Foreskin fibroblast (primary cell): ENCODE measurements at places on chromosomes 7 and 10.
A peak's percentile ranks its signal among the peaks of the same experiment; 100 is the strongest.

GRCh38 chr10:3033925-3034324, 33.4 kb upstream of the PFKP start:
- no peak for DNase-seq

DNA sequence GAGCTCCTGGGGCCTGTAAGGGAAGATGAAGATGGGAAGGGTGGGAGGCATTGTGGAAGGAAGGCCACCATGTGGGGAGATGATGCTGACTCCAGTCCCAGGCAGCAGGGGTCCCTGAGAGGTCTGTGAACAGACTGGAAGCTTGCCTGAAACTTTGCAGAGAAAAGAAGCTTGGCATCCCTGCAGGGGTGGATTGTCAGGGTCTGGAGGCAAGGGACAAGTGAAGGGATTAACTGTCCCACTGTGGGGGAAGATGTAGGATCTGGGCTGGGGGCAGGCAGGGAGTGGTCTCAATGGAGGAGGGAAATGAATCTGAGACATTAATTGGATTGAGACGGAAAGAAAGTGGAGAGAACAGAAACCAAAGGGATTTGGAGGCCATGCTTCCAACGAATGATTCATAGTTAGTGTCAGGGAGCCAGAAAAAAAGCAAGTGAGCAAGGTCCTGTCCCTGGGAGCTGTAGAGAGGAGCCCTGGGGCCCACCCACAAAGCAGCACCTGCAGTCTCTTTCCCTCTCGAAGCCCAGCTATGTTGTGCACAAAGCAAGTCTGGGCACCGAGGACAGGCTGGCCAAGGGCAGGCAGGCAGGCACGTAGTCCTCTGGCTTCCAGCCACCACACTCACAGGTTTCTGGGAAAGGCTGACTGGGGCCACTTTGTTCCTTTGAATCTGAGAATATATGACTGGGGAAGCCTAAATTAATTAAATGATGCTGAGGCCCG, 4.7 kb upstream of the SLC18A3 start:
- DNase-seq, result no peak

DNA sequence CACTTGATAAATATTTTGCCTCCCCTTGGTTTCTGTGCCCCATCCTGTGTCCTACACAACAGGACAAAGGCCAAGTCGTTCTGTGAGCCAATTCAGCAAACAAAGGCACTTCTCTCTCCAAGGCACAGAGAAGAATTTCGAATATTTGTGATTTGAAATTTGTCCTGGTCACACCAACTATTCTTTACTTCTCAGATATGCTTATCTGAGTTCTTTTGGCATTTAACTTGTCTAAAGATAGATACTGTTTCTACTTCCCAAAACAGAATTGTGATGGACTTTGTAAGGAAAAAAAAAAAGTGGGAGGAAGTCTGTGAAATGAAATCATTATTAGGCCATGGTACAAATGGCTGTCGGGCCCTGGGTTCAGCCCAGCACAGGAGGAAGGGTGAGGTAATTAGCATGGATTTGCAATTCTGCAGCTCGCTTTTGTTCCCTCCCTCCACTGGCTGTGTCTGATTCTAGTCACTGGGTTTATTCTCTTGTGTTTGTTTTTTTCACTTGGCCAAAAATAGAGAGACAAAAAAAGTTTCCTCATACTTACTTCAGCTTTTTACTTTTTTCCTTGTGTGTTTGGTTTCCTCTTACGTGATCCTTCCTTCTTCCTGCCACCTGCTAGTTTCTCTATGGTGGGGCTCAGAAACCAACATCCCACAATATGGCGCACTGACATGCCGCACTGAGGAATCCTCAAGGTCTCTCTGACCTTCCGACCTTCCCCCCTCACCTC, 108.2 kb upstream of the MKLN1 start:
- DNase-seq, result no peak

- DNase-seq, result no peak
Measured at GRCh38 chr7:125636320-125636962, 706.8 kb upstream of the POT1 start.

DNA sequence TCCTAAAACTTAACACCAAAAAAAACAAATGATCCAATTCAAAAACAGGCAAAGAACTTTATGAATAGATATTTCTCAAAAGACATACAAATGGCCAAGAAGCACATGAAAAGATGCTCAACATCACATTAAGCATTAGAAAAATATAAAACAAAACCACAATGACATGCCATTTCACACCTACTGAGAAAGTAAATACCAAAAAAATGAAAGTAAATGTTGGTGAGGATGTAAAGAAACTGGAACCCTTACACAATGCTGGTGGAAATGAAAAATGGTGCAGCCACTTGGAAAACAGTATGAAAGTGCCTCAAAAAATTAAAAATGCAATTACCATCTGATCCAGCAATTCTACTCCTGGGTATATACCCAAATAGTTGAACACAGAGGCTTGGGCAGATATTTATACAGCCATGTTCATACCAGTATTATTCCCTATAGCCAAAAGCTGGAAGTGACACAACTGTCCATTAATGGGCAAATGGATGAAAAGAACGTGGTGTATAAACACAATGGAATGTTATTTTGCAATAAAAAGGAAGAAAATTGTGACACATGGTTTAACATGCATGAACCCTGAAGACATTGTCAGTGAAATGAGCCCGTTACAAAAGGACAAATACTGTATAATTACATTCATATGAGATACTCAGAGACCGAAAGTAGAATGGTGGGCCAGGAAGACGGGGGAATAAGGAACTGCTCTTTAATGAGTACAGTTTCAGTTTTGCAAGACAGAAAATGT, 89.0 kb downstream of the JMJD1C start:
- peak; percentile 92 for DNase-seq

GRCh38 chr7:112566442-112567324, 85.9 kb downstream of the LSMEM1 start:
- DNase-seq, result no peak

DNA sequence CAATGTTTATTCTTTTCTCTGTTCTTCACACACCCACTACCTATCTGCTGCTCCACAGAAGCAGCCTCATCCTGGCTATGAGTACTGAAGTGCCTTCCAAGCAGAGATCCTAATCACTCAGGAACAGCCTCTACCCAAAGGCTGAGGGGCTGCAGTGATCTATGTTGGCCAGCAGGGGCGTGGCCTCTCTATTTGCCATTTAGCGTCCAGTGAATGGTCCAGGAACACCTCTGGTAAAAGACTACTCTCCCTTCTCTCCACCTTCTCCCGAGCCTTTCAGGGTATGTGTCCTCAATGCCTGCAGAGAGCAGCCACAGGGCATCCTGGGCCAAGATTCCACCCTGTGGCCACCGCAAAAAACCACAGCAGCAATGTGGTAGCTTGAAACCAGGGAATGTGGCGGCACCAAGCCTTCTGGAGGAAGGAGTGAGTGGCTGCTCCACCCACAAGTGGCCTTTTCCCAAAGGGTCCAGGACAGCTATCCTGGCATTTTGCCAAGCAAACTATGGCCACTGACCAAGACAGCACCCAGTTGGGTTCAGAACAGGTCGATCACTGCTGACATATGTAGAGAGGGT, 70.9 kb downstream of the SYPL1 start:
- peak; percentile 45 for DNase-seq

DNA sequence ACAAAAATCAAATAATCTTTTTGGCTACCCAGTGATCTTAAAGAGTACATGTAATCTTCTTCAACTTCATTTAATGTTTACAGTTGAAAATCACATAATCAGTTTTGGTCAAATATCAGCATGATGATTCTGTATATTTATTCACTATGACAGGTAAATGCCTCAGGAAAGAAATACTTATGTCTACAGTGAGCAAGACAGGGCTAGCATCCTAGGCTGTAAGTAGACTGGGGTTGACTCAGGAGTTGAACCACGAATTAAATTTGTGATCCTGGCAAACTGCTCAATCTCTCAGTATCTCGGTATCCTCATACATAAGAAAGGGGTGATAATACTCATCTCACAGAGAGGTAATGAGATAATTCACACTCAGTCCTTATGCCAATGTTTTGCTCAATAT, 71.8 kb downstream of the SEMA3D start:
- DNase-seq, result no peak

DNA sequence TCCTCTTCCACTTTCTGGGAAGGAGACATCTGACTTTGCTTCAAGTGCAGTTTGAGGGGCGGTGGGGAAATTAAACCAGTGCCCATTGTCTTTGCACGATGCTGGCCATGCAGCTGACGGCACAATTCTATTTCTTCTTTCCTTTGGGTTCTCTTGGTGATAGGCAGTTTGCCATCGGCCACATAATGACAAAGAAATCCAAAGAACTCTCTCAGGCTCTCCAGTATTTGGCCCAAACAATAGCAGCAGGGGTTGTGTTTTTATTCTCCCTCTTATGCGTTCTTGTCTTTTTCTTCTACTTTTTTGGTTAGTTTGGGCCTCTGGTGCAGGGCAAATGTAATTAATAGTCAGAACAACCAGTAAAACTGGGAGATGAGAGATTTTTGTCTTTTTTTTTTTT, 147.0 kb downstream of the EMX2 start:
- DNase-seq, result no peak

DNA sequence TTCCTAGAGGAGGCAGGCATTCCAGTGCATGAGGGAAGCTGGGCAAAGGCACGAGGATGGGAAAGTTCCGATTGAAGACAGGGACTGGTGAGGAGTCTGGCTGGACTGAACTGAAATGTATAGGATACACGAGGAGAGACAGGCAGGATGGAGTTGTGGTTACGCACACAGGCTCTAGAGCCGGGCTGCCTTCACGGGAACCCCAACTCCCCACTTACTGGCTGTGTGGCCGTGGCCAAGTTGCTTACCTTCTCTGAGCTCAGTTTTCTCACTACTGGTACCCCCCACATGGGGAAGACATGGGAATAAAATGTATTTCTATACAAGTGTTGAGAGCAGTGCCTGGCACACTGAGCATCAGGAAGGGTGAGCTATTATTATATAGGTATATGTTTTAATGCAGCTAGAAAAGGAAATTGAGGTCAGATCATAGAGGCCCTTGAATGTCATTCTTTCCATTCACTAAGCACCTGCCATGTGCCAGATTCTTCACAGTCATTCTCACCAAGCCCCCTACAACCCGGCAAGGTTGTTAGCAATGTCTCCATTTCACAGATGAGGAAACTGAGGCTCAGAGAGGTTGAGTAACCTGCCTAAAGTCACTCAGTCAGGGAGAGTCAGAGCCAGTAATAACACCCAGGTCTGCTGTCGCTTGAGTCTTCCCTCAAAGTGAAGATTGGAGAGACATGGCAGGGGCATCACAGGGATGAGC, 9.7 kb downstream of the CHST3 start:
- no peak for DNase-seq

GRCh38 chr10:33143160-33143728, 185.2 kb upstream of the ITGB1 start:
- peak; percentile 92 for DNase-seq

DNA sequence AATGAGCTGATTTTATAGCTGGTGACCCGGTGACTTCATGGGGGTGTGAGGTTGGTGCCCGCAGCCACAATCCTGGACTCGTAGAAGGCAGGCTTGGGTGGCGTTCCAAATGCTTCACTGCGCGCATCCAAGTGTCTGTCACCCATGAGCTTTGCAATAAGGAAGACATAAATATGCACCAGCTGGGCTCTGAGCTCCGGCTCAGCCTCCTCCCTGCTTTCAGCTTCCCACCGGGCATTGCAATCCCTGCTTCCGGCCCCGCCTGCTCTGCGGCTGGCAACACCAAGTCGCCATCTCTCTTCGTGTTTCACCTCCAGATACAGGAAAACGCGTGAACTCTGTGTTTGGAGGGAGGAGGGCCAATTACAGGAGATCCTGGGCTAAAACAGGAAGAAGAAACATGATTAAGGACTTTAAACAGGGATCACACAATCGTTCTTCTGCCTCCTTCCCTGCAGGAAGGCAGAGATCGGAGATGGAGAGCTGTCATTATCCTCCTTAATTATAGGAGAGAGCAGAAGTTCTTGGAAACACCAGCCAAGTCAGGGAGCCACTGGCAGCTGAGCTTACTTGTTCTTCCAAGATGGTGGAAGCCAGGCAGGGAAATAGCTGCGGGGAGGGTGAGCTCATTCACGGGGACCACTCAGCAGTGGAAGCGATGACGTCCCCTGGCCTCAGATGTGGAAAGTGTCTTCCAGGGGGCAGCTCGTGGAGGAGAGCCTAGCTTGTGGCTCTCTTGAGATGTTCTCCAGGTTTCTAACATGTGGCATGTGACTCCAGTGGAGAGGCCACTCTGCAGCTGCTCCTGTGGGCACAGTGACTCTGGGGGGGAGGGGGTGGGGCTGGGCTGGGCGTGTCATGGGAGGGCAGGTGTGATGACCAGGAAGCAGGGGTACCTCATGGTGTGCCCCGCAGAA, 134.9 kb downstream of the CAMK1D start:
- no peak for DNase-seq

GRCh38 chr7:77944183-77945182, 145.9 kb downstream of the PHTF2 start:
- DNase-seq, result no peak

DNA sequence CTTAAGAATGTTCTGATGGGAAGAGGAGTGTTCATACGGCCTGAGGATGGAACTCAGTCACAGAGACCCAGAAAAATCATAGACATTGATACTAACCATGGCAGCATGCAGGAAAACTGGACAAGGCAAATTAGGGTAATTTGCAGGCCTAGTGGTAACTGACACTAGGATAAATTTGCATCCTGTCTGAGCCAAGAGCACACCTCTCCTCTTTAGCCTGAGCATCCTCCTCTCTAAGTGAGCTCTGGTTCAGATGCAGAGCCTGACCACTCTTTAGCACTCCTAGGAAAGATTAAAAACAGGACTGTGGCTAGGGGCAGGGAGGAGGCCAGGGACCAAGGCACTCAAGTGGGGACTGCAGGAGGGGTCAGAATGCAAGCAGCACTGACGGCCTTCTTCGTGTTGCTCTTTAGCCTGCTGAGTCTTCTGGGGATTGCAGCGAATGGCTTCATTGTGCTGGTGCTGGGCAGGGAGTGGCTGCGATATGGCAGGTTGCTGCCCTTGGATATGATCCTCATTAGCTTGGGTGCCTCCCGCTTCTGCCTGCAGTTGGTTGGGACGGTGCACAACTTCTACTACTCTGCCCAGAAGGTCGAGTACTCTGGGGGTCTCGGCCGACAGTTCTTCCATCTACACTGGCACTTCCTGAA, at the start of gene TAS2R41:
TAS2R41 (plus strand) TSS at position 373 of the 650 bp plus-strand sequence; CDS start at position 373, 0 bp downstream.
- no peak for DNase-seq

DNA sequence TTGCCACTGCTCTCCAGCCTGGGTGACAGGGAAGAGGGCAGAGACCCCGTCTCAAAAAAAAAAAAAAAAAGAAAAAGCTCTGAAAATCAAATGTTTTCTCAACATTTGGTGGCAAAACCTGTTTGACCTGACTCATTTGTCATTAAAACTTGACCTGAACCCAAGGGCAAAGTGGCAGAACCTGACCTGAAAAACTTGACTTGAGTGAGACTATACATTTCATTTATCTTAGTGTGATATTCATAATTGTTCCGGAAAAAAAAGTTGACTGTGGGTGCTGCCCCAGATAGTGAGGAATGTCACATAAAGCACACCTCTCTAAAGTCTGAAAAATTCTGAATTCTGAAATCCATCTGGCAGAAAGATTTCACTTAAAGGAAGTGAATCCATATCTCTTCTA, 2.3 kb upstream of the TAX1BP1 start:
- no peak for DNase-seq

DNA sequence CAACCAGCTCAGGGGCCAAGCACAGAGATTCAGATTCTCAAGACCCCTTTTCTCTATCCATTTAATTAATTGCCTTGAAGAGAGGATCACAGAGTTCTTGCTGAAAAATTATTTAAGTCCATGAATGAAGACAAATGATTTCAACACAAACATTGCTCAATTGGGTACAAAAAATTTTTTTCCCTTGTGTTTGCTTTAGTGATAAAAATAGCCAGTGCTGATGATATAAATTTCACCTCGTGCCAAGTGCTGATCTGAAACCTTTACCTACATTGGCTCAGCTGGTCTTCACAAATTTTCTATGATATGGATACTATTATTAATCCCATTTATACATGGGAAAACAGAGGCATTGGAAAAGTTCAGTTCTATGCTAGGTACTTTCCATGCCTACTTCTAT, 377.1 kb downstream of the NRG3 start:
- peak; percentile 54 for DNase-seq

- peak; percentile 44 for DNase-seq
Measured at GRCh38 chr10:600876-601659, 88.4 kb downstream of the DIP2C start.
